ENCODE measurements at places on chromosomes 5 and 9.
A peak's percentile ranks its signal among the peaks of the same experiment; 100 is the strongest.

- no peak for DNase-seq
Measured at GRCh38 chr9:81819859-81820546, 108.2 kb upstream of the SPATA31D4 start.

DNA sequence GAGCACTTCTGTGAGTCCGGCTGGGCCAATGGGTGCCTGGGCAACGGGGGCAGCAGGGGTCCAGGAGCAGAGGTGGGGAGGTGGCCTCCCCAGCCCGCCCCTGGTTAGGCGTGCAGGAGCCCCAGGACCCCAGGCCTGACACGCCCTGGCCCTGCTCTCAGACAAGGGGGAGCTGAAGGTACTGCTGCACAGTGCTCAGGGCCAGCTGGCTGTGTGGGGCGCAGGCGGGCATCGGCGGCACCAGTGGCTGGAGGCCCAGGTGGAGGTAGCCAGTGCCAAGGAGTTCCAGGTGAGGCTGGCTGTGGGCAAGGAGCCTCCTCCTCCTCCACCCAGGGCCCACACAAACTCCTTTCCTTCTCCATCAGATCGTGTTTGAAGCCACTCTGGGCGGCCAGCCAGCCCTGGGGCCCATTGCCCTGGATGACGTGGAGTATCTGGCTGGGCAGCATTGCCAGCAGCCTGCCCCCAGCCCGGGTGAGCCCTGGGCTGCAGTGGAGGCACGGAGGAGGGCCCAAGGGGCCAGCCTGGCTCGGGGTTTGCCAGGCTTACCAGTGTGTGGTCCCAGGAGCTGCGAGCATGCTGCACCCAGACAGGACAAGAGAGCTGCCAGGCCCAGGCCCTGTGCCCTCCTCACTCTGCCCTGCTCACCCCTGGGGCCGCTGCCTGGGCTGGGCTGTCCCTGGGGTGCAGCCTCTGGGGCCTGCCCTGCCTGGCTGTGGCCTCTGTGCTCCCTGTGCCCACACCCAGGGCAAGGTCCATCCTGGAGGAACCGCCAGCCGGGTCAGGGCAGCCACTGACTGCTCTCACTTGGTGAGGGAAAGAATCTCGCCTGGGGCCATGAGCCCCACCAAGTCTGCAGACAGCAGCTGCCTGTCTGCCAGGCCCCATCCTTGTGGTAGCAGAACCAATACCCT lies 7.0 kb downstream of the MAMDC4 start:
- peak; percentile 85 for DNase-seq

DNA sequence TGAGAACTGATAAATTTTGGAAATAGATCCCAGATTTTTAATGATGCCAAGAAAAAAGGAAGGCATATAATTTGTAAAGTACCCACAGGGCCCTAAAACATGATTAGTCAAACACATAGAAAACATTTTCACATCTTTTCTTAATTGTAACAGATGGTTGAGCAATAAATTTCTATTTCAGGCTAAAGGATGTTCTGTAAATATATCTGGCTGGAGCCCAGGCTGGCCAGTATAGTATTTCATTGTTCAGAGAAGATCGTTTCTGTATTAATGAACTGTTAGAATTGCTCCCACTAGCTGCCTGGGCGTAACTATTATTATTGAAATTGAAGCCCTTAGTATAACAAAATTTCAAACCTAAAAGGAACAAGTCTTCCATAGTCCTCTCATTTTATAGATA lies 105.3 kb upstream of the SMC2 start:
- DNase-seq, result no peak

DNA sequence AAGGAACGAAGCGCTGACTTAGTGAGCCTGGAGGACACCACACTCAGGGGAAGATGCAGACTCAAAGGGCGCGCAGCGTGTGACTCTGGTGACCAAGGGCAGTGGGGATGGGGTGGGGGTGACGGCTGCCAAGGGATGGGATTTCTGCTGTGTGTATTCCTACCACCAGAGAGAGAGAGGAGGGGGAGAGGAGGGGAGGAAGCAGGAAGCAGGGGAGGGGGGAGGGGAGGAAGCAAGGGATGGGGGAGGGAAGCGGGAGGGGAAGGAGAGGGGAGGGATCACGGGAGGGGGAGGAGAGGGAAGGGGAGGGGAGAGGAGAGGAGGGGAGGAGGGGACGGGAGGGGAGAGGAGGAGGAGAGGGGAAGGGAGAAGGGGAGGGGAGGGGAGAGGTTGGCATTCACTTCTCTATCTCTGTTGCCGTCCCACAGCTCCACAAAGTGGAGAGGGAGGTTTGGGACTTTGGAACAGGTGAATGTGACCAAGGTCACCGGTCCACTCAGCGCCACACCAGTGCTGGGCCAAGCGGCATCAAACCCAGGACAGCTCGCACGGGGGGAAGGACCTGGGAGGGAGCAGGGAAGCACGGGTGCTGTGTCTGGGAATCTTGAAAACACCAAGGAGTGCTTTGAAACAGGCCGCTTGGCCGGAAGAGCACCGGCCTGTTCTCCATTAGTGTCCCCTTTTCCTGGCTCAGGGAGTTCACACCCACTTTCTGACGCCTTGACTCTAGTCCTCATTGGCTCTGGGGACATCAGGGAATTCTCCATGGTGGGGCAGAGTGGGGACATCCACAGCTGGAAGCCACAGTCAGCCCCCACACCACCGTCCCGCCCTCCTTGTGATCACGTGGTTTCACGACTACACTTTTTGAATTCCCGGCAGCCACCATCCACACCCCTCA lies 77.4 kb downstream of the VAV2 start:
- DNase-seq, result no peak

DNA sequence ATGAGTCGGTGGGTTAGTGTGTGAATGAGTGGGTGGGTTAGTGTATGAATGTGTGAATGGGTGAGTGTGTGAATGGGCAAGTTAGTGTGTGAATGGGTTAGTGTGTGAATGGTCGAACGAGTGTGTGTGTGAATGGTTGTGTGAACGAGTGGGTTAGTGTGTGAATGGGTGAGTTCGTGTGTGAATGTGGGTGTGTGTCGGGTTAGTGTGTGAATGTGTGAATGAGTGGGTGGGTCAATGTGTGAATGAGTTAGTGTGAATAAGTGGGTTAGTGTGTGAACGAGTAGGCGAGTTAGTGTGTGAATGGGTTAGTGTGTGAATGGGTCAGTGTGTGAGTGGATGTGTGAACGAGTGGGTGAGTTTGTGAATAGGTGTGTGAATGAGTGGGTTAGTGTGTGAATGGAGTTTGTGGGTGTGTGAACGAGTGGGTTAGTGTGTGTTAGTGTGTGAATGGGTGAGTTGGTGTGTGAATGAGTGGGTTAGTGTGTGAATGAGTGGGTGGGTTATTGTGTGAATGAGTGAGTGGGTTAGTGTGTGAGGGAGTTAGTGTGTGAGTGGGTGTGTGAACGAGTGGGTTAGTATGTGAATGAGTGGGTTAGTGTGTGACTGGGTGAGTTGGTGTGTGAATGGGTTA lies 38.8 kb downstream of the NKD2 start:
- no peak for DNase-seq

- no peak for DNase-seq
Measured at GRCh38 chr9:91214086-91214485, 147.6 kb downstream of the AUH start.

GRCh38 chr5:77167695-77168121 lies 42.8 kb upstream of the PDE8B start:
- DNase-seq, result no peak

DNA sequence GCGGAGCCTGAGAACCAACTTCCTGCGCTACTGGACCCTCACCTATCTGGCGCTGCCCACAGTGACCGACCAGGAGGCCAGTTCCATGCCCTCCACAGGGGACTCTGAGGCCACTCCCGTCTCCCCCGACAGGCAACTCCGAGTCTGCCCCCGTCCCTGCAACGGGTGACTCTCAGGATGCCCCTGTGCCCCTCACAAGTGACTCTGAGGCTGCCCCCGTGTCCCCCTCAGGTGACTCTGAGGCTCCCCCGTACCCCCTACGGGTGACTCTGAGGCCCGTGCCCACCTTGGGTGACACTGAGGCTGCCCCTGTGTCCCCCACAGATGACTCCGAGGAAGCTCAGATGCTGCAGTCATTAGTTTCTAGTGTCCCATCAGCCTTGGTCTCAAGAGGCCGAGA lies 25.1 kb downstream of the CEL start:
- peak; percentile 32 for DNase-seq

GRCh38 chr5:145752947-145753346 lies 82.2 kb downstream of the PRELID2 start:
- no peak for DNase-seq

GRCh38 chr5:38466424-38467189 lies 89.8 kb downstream of the LIFR start:
- DNase-seq, result no peak

- DNase-seq, result no peak
Measured at GRCh38 chr9:107222020-107222522, 61.0 kb upstream of the RAD23B start.

DNA sequence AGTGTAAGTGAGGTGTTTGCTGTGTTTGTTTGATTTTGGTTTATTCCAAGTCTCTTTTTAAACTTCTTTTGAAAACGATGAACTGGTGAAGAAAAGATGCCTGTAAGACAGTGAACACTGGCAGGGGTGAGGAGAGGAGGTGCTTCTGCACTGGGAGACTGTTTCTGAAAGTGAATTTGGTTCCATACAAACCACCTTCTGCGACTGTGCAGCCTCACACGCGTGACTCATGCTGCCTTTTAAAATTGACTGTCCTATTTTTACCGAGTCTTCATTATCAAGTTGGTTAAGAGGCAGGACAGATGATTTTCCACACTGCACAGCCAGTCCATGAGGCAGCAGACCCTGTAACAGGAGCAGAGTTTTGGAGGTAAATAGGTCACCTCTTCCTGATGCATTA lies 340.6 kb downstream of the MTRR start:
- DNase-seq, result no peak

- DNase-seq, result no peak
Measured at GRCh38 chr5:170348137-170348633, 41.0 kb downstream of the KCNMB1 start.

- no peak for DNase-seq
Measured at GRCh38 chr5:15604986-15605385, 105.0 kb downstream of the FBXL7 start.

- DNase-seq, result no peak
Measured at GRCh38 chr9:36322462-36322861, 64.2 kb upstream of the GNE start.

DNA sequence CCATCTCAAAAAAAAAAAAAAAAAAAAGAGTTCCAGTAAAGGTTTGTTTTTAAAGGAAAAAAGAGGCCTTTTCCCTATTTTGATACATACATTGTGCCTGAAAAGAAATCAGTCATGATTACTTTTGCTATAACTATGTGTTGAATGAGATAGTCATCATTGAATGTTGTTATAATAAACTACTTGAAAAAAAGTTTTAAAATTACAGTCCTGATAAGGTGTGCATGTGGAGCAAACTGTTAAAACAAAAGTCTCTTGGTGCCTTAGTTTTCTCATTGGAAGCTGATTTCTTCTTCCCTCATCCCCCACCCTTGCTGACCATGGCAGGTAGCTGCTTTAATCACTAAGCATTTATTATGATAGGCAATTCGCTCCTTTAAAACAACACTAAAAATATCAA lies 172.3 kb upstream of the TBCA start:
- DNase-seq, result no peak

DNA sequence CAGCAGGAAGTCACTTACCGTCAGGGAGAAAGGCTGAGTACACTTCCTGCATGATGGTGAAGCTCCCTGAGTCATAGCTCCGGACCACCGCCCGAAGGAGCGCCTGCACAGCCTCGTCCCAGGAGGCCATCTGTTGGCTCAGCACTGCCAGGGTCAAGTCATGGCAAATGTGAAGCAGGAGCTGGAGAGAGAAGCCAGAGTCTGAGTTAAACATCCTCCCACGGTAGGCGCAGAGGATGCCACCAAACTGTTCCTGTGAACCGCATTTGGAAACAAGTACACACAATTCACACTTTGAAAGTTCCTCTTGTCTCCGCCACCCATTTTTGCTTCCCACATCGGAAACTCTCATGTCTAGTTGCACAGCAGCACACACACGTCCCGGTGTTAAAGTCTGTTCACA lies 33.9 kb downstream of the CNOT8 start:
- DNase-seq, result no peak

DNA sequence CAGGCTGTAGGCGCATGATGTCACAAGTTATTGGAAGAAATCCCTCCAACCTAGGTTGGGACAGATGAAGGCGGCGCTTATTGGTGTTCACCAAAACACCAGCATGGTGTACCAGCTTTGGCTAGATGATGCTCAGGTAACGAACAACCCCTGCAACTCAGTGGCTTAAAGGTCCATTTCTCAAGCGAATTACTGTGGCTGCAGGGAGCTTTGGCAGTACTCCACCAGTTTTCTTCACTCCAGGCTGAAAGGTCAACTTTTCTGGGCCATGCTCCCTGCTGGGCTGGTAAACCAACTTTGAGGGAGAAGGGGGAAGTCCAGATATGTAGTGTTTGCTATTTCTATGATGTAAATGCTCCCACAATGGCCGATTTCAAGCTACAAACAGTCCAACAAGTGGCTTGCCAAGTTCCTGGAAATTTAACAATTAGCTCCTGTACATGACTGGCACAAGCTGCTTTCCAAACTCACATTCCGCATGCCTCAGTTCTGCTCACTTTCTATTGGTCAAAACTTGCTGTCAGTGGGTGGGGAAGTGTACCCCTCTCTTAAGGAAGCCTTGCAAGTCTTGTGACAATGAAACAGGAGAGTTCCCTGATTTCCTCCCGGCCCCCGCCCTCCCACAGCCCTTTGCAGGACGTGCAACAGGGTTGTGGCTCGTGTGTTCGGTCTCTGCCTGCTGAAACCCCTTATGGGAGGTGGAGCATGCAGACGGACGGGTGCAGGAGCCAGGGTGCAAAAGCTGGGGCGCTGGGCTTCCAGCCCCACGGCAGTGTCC lies 588 bp upstream of the ZBED3 start:
- DNase-seq, result no peak

DNA sequence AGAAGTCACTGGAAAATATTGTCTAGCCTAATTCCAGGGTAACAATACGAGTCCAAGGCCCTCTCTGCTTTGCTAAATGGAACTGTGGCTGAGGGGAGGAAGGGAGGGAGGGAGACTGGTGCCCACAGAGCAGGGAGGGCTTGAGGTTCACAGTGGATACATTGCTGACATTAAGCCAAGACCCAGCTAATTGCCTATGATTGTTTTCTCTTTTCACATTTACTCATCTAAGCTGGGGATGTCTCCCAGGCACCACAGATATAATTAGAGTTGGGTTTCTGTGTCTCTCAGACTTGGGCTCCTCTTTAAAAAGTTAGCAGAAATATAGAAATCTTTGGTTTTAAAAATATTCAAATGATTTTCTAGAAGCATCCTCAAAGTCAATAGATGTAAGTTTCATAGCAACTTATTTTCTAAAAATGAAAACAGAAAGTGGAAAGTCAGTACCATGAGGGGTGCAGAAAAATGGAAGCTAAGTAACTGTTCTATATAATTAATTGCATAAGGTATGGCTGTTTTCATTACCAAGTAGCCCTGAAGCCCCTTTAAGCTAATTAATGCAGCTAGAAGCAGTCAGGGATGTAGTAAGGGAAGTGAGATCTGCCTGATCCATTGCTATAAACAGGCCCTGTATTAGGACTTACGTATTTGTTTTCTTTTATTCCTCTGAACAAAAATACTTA lies 259.8 kb downstream of the NDUFS4 start:
- no peak for DNase-seq
